Left lobe of liver (tissue), 2 donors: ENCODE measurements at places on chromosomes 4 and X.

- DNase-seq, result no peak
Observed at GRCh38 chr4:140808256-140808655, 52.1 kb upstream of the TBC1D9 start.

DNA sequence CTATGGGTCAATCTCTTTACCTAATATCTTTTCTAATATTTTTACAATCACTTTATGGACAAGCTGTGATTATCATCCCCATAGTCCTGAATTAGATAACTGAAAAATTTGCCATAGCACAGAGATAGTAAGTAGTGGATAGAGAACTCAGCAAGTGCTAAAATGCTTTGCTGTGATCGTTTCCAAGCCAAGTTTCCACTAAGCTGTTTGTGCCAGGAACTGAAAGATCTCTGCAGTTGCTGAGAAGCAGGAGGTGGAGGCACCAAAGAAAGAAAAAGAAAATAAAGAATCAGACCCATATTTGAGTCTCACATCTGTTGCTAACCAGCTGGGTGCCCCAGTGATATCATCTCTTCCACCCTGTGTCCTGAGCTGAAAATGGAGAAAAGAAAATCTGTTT is 605.6 kb upstream of the BOD1L1 start:
- DNase-seq, result no peak

GRCh38 chr4:147236806-147237205 is 244.1 kb upstream of the EDNRA start:
- DNase-seq, result no peak

GRCh38 chrX:97060020-97060419 is 176.3 kb downstream of the RPA4 start:
- no peak for DNase-seq

- DNase-seq, result no peak
Observed at GRCh38 chr4:76238236-76238635, 13.3 kb upstream of the FAM47E start.
